ENCODE measurements at places on chromosomes 2 and 18. TPM values are rescaled to one million over a fixed set of nuclear protein-coding genes. Genes with fewer than 3 reads are reported as not detected.
A peak's percentile ranks its signal among the peaks of the same experiment; 100 is the strongest.

The ALMS1 gene
- 7.4 TPM for total RNA-seq

The HRH4 gene
- total RNA-seq: 0.13 TPM

DNA sequence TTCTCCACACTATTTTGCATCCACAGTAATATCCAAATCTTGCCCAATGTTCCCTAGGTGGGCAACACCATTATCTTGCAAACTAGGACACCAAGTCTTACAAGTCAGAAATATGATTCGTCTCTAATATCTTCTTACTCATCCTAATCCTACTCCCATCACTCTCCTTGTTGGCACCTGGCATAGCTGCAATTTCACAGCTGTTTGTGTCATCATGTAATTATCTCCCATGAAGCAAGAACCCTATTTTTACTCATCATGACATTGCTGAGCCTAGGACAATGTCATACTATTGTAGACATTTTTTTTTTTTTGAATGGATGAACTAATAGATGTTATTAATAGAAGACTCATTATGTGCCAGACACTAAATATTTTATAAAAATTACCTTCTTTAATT, 91.3 kb upstream of the CCDC141 start:
- peak; percentile 54 for DNase-seq

DNA sequence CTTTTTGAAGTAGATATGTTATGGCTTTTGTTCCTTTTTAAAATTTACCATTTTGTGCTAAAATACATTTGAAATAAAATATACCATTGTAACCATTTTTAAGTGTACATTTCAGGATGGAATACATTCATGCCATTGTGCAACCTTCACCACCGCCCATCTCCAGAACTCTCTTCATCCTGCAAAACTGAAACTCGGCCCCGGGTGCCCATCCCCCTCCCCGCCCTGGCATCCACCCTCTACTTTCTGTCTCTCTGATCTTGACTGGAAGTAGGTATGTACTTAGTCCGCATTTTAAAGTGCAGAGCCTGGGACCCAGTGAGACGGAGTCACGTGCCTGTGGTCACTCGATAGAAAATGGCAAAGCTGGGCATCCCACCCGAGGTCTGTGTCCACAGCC, 45.6 kb downstream of the DIPK1C start:
- no peak for DNase-seq

GRCh38 chr2:170298115-170298514, 120.2 kb downstream of the MYO3B start:
- DNase-seq: no peak

DNA sequence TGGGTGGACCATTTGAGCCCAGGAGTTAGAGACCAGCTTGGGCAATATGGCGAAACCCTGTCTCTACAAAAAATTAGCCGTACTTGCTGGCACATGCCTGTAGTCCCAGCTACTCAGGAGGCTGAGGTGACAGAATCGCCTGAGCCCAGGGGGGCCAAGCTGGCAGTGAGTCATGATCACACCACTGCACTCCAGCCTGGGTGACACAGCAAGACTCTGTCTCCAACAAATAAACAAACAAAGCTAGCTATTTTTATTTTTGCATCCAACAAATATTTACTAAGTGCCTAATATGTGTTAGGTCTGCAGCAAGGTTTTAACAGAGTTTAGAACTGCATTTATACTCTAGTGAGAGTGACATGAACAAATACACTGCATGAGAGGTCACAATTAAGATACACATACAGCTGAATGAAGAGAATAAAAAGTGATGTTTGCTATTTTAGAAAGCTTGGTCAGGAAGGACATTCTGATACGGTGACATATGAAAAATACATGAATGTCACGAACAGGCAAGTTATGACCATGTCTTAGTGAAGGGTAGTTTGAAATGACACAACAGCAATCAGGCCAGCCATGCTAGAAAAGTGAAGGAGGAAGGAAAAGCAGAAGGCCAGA, 83.2 kb upstream of the FRZB start:
- peak; percentile 94 for DNase-seq

DNA sequence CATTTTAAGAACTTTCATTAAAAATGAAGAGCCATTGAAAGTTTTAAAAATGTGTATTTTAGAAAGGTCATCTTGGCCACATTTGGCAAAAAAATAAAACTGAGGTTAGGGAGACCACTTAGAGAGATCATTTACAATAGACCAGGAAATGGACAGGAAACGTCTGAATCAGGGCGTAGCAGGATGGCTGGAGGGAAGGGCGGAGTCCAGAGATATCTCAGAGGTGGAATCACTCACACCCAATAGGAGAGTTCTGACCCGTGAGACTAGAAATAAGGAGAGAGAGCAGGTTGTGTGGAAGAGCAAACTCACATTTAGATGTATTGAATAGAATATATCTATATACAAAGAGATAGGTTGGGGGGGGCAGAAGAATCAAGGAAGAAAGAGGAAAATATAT, 373.4 kb downstream of the METTL4 start:
- DNase-seq: peak; percentile 51
